ENCODE measurements at places on chromosomes 2 and 18.
A peak's percentile ranks its signal among the peaks of the same experiment; 100 is the strongest.

- DNase-seq: no peak
Observed at GRCh38 chr18:7390731-7391492, 160.0 kb downstream of the LRRC30 start.

GRCh38 chr2:191439481-191439880 is 194.3 kb downstream of the MYO1B start:
- DNase-seq: no peak

- DNase-seq: no peak
Observed at GRCh38 chr2:31065356-31065755, 72.9 kb downstream of the GALNT14 start.

- DNase-seq: no peak
Observed at GRCh38 chr2:212914392-212914791, 237.0 kb downstream of the IKZF2 start.

DNA sequence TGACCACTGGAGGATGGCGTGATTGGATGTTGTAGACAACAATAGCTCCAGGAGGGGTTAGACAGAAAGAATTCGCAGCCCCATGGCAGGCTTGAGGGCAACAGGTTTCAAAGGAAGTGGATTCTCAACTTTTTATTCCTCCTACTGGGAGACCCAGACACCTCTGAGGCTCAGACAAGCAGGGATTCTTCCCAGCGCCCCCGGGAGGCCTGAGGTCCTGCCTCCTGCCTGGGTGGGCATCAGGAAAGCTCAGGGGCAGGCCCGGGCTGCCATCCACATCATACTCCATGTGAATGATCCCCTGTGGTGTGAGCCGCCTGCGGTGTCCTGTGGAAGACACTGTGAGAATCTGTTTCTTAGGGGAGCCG is 203.5 kb downstream of the CYP26B1 start:
- no peak for DNase-seq

DNA sequence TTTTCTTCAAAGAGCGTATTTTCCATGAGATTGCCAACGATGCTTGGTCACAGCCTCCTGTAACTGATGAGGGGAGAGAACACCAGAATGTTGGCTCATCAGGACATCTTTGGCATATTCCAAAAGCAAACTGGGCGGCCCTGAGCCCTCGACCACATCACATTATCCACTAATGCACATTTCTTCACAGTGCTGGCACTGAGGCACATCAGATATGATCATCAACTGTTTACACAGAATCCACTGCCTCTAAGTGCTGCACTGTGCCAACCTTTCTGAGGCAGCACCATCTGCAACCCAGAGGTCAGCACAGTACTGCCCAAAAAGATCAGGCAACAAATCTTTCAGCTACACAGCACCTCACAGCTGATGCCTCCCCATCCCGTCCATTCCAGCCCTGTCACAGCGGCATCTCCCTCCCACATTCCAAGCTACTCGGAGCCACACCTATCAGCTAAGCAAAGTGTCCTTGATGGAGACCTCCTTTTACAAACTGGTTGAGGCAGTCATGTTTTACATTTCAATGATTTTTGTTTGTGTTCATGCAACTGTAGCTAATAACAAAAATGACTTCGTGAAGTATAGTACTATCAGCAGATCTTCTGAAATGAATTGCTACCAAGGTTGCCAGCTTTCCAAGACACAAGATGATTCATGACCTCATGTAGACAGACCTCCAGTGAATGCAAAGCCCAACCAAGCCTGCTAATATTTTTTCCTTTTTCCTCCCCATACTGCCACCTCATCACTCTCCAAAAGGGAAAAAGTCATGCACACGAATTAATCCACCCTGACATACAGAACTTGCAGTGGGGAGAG is 32.3 kb downstream of the MYO5B start:
- no peak for DNase-seq

GRCh38 chr2:158228943-158229508 is 127.3 kb downstream of the UPP2 start:
- DNase-seq: no peak

- DNase-seq: no peak
Observed at GRCh38 chr2:46336283-46336959, 39.2 kb downstream of the EPAS1 start.

DNA sequence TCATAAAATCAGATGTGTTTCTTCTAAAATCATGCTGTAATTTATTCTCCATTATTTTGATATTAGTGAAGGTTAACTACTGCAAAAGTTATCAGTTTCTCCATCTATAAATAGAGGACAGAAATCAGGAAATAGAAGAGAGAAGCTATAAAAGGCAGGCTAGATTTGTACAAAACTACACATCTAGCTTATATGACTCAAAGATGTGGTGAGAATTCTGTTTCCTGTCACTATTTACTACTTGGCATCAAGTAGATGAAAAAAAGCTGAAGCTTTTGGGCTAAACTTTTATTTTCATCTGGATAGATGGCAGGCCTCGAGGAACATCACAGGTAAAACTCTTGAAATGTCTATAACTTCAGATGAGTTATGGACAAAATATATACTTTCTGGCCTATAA is 49.8 kb upstream of the NAB1 start:
- DNase-seq: no peak

GRCh38 chr2:18290386-18290785 is 270.1 kb downstream of the RDH14 start:
- no peak for DNase-seq

- no peak for DNase-seq
Observed at GRCh38 chr2:217807753-217808152, 195.0 kb downstream of the TNS1 start.

DNA sequence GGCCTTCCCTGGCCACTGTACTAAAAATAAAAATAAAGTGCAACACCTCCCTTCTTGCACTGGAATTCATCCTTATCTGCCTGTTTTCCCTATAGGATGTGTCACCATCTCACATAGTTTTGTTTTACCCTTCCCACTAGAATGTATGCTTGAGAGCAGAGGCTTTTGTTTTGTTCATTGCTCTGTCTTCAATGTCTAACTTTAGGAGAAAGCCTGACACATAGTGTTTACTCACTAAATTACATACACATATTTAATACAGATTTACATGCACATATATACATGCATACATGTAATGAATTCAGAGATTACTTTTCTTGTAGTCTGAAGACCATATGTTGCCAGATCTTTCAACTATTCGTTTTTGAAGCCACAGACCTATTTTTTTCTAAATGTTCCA is 23.0 kb downstream of the CD302 start:
- no peak for DNase-seq

DNA sequence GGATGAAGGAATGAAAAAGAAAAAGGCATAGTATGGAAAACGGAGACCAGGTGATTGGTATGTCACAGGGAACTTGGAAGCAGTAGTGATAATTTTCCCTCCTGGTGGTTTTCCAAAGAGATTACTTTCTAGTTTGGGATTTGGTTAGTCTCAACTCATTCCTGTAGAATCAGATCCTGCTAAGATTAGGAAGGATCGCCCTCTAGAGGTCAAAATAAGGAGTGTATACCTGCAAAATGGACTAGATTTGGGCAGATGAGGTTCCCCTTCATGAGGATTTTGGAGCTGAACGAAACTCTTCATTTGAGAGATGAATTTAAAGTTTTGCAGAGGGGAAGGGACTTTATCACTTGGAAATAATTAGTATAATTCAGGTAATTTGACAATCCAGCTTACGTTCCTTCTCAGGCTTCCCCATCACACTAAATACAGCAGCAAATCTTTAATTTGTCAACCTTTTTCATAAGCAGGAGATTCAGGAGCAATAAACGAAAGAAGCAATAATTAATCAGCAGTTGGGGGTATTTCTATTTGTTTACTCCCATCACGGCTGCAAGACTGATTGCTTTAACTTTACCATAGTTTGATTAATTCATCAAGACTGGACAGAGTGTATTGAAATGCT is 65.2 kb downstream of the CCDC195 start:
- no peak for DNase-seq

GRCh38 chr2:77104554-77104953 is 417.6 kb downstream of the LRRTM4 start:
- DNase-seq: no peak

GRCh38 chr2:120473522-120474271 is 127.8 kb downstream of the INHBB start:
- DNase-seq: no peak

DNA sequence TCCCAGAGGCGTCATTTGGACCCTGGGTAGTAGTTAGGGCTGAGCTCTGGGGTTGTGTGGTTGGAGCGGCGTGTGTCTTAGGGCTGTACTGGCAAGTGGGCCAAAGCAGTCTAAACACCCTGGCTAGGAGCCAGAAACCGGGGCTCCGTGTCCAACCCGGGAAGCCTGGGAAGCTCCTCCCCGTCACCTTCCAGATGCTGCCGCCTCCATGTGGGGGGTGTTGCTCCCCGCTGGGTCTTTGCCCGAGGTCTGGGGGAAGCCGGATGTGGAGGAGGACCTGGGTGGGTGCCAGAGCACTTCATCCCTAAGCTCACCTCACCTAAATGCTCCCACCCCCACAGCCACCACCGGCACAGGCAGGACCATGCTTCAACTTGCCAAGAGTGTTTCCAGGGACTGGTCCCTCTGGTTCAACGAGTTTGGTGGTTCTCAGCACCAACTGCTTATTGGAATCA is 25.4 kb downstream of the TET3 start:
- no peak for DNase-seq

DNA sequence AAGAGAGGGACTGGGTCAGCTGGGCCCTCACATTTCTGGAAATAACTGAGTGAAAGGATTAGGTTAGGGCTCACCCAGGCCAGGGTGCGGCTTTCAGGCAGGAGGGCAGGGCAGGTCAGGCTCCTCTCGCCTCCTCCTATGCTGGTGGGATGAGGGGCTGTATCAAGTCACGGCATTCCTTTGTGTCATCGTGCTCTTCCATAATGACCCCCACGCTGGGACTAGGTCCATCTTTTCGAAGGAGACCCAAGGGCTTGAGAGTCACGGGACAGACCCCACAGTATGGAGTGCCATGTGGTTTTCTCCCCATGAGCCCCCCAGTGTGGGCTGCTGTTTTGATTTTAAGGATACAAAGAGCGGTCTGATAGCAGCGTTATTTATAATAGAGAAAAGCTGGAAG is 137.8 kb upstream of the COPS8 start:
- DNase-seq: no peak

DNA sequence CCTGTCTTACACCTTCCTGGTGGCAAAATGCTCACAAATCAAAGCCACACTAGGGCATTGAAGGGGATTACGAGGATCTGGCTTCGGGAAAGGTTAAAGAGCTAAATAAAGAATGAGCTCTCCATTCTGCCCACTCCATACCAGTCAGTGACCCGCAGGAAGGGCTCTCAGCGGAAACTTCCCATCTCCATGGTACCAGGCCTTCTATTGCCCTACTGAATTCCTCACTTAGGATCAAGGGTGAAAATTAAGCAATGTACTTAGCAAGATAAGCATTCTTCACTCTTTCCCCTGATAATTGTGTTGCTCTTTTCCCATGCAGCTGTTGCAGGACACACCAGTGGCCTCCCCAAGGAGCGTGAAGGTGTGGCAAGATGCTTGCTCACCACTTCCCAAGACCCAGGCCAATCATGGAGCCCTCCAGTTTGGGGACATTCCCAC is 75.6 kb upstream of the TTC39C start:
- DNase-seq: no peak

- DNase-seq: peak; percentile 14
Observed at GRCh38 chr18:34492652-34493051, 217.4 kb upstream of the DTNA start.

- no peak for DNase-seq
Observed at GRCh38 chr18:11289248-11289647, 139.9 kb upstream of the PIEZO2 start.

- no peak for DNase-seq
Observed at GRCh38 chr2:185583058-185583816, 155.4 kb upstream of the FSIP2 start.

DNA sequence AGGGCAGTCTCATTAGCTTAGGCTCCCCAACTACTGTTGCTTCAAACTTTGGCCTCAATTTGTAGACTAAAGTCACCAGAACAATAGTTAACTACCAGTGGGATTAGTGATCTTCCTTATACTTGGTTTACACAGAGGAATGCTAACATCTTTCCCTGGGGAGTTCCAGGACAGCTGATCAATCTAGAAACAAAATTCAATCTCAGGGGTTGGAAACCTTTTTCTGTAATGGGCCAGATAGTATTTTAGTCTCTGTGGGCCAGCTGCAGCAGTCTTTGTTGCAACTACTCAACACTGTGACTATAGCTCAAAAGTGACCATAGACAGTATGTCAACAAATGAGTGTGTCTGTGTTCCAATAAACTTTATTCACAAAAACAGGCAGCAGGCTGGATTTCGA is 85.7 kb downstream of the METTL8 start:
- DNase-seq: no peak

- DNase-seq: peak; percentile 17
Observed at GRCh38 chr2:54838585-54839035, 115.1 kb downstream of the EML6 start.

GRCh38 chr2:200703127-200703925 is 108.4 kb upstream of the BZW1 start:
- no peak for DNase-seq

GRCh38 chr2:36734304-36734703 is 37.8 kb downstream of the VIT start:
- DNase-seq: no peak

All from 8988T (cell line).